ENCODE measurements at places on chromosomes 4 and X.
A peak's percentile ranks its signal among the peaks of the same experiment; 100 is the strongest.

DNA sequence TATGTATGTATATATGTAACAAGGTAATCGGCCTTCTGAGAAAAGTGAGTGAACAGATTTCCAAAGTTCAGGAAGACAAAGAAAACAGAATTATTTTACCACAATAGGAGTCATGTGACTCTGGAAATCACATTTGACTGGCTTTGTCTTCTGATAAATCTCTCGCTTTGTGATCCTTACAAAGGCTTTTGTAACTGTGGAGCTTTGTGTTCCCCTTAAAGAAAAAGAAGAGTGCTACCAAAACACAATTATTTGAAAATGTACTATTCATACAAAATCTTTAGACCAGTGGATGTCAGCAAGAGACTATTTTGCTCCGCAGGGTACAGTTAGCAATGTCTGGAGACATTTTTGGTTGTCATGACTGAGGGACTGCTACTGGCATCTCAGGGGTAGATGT, 238.8 kb downstream of the LDB2 start:
- DNase-seq: no peak

GRCh38 chr4:10198365-10198764, 81.8 kb upstream of the WDR1 start:
- DNase-seq: no peak

DNA sequence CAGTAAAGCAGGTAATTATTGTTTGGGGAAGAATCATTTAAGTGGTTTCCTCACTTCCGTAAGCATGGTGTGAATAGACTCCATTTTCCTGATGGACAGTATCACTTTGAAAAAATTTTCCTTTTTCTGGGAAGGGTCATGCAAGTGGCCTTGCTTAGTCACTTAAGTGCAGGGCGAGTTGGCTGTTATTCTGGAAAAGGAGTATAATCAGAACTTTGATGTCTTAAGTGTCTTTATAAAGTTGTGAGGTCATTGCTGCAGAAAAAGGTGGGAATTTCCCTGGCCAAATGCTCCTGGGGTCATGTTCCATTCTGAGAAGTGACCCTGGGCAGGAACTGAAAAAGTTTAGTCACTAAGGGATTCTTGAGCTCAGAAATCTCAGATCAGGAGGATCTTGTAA, 146.1 kb upstream of the OTUD4 start:
- DNase-seq: no peak

DNA sequence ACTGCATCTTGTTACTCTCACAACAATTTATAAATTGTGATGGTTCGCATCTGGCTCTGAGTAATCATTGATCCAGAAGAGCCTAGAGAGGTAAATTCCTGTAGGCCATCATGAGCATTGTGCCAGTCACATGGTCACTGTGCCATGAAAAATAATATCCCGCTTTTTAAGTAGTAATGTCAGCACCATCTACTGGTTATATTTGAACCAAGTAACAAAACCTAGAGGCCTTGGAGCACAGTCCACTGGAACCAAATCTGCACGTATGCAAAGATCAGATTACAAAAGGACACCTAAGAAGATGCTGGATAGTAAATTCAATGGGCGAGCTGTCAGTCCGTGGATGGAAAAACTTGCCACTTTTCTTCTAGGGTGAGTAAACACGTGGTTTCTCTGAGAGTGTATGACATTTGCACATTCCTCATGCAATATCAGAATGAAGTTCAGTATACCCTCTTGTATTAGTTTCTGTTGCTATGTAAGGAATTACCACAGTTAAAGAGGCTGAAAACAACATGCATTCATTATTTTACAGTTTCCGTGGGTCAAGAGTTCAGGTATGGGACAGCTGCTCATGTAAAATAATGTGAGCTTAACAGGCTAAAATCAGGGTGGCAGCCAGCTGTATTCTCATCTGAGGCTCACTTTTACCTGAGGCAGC, 26.8 kb downstream of the FAM114A1 start:
- DNase-seq: no peak

DNA sequence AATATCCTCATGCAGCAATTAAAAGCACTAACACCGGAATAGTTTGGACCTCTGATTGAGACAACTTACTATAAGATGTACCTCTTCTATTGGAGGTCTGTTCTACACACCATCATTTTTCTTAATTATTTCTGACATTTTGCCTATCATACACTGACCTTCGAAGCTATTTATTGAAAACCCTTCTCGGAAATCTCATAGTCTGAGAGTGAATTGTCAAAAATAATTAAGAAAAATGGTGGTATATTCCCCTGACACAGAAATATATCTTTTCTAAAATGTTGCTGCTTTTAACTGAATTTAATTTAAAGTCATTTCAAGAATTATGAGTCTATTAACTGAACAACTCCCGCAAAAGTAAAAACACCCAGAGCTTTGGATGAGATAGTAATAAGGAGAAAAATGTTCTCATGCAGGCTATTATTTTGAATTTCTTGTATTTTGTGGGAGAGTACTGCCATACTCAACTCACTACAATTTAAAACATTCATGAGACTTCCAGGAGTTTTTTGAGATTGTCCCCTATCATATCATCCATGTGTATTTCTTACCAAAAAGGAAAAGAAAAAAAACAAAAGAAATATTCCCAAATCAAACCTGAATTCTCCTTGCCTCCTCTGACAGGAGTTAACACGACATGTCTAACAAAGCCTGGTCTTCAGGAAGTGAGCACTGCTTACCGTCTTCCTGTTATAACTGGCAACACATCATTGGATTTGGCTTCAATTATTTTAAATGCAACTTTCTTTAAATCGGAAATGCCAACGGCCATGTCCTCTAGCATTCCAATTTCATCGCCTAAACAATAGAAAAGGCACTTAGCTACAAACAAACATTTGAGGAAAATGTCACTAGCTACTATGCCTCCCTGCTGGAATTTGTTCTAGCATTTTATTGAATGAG, 485.3 kb downstream of the IL15 start:
- DNase-seq: no peak

- no peak for DNase-seq
Observed at GRCh38 chr4:100367451-100367850, 150.4 kb downstream of the EMCN start.

- no peak for DNase-seq
Observed at GRCh38 chr4:161664740-161665139, 499.1 kb downstream of the FSTL5 start.

GRCh38 chr4:77959566-77960338, 97.1 kb downstream of the MRPL1 start:
- peak; percentile 50 for DNase-seq

- no peak for DNase-seq
Observed at GRCh38 chrX:112851806-112852205, 11.2 kb upstream of the AMOT start.

DNA sequence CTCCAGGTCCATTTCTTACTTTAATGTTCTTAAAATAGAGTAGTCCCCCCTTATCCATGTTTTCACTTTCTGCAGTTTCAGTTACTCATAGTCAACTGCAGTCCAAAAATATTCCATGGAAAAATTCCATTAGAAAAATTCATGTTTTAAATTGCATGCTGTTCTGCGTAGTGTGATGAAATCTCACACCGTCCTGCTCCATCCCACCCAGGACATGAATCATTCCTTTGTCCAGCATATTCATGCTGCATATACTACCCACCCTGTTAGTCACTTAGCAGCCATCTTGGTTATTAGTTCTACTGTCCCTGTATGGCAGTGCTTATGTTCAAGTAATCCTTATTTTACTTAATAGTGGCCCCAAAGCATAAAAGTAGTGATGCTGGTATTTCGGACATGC, 5.4 kb upstream of the PDLIM5 start:
- DNase-seq: no peak

- no peak for DNase-seq
Observed at GRCh38 chr4:94531991-94532789, 80.4 kb downstream of the PDLIM5 start.

DNA sequence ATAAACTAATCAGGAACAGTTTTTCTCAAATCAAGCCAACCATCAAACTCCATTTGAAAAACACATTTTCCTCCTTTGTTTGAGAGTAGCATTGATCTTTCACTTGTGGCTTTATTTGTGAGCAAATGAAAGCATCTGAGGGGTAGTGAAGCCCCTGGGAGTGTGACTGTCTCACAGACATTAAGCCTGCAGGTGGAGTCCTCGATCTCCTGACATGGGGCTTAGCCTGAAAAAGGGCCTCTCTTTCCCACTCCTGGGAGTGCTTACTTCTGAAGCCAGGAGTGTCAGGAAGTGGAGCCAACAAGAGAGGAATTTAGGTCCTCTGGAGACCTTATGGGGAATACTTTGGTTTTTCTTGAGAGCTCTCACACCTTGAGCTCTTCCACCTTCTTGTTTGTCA, 158.2 kb upstream of the SFRP2 start:
- no peak for DNase-seq

DNA sequence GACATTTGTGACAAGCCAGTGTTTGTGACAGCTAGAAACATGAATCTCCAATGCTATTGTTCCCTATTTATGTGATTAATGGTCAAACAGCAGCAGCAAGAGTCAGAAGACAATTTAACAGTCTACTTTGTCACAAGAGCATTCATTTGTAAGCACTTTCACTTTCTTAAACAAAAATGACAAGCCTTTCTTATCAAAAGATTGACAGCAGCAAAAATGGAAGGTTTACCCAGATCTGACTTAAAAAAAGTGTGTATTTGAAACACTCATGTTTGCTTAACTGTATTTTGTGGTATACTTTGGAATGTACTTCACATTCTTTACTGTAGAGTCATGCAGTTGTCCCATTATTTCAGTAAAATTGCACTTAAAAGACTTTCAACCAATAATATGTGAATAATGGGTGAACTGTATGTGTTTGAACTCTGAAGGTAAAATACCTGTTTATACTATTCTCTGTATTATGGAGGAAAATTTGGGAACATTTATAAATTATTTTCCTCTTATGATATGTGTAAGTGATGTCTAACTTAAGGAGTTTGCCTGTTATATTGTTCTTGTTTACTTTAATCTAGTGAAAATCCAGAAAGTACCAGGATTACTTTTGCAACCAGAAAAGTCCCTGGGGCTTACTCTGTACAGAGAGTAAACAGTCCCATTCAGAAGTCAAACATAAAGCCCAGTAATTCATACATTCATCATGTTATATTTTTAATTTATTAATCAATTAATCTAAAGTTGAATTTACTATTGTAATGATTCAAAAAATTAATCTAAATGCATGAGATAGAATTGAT, 314.9 kb upstream of the TRAM1L1 start:
- no peak for DNase-seq

DNA sequence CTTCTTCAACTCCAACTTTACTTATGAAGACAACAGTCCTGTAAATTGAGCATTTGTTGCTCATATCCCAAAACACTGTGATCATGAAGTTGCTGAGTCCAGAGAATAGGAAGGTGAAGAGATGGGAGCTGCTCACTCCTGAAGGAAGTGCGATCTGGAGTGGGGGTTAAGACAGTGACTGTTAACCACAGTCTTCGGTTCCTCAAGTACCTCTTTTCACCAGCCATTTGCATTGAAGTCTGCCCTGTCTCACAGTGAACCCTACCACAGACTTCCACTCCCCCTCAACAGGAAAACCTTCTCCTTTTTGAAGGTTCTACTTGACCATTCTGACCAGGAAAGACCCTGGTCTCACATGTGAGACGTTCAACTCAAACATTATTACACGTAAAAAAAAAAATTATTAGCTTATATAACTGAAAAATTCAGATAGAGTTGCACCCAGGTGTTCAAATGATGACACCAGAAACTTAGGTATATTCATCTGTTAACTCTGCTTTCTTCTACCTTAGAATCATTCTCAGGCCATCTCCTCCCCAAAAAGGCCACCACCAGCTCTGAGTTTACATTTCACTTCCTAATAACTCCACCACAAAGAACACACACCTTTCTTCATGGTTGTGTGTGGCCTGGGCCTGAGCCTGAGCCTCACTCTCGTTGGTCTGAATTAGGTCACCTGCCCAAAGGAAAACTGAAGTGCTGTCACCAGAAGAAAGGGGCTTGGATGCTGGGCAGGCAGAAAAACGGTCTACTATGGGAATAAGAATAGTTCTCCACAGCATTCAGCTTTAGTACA, 199.2 kb downstream of the DCTD start:
- no peak for DNase-seq

GRCh38 chr4:23856630-23857029, 33.2 kb downstream of the PPARGC1A start:
- DNase-seq: no peak

- no peak for DNase-seq
Observed at GRCh38 chr4:26432419-26432818, 57.9 kb downstream of the CCKAR start.

DNA sequence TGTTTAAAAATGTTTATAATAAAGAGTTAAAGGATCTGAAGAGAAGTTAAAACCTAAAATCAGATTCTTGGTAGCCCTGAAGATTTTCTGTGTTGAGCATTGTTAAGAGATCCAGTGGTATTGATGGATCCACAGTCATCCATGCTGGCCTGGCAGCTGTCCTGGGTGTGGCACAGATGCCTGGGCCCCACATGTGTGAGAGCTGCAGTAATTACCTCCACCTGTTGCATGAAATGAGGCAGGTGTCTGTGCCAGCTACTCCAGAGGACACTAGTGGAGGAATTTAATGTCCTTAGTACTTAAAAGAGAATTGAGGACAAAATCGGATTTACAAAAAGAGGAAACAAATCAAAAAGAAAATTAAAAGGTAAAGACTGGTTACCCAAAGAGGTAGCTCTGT, 44.0 kb downstream of the MGST2 start:
- DNase-seq: no peak

- DNase-seq: no peak
Observed at GRCh38 chrX:19670854-19671620, 155.7 kb upstream of the MAP3K15 start.

DNA sequence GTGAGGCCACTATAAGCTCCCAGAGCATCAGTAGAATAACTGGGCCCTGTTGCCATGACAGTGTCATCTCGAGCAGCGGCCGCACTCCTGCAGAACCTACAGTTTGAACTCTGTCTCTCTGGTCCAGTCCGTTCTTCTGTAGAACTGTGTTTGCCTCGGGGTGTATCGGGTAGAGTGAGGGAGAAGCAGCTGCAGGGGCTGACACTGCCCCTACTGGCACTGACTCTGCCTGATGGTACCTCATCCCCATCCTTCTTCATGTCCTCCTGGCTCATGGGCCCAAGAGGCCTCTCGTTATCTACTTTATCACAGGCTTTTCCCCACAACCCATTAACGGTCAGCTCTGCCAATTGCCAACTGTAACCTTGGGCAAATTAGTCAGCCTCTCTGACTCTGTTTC, 96.5 kb downstream of the NPNT start:
- DNase-seq: no peak
